ENCODE measurements at places on chromosomes 16 and 17.

- DNase-seq, result no peak
Measured at GRCh38 chr16:12480286-12480685, 323.4 kb downstream of the CPPED1 start.

- no peak for DNase-seq
Measured at GRCh38 chr16:67934306-67935100, 2.1 kb downstream of the PSMB10 start.

GRCh38 chr17:17892009-17892408 lies 55.2 kb upstream of the SREBF1 start:
- no peak for DNase-seq

- DNase-seq, result no peak
Measured at GRCh38 chr16:66886321-66886720, 6.0 kb downstream of the PDP2 start.

DNA sequence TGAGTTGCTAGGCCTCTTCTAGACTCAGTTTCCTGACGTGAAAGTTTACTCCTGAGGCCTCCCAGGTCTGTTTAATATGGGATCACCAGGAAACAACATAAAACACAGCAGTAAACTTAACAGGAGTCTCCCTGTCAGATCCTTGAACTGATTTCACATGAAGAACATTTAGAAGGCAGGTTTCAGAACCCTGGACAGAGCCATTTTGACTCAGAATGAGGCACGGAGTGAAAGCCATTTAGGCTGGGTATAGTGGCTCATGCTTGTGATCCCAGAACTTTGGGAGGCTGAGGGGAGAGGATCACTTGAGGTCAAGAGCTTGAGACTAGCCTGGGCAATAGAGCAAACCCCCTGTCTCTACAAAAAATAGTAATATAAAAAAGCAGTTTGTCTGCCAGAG lies 289.1 kb downstream of the CA10 start:
- no peak for DNase-seq

GRCh38 chr16:30429678-30430427 lies at the start of gene DCTPP1:
Gene DCTPP1 (minus strand): TSS chr16:30430030. CDS start chr16:30429980, 50 bp downstream.
- DNase-seq, result peak; percentile 93

GRCh38 chr16:27526180-27526579 lies 23.5 kb downstream of the GTF3C1 start:
- DNase-seq, result no peak

DNA sequence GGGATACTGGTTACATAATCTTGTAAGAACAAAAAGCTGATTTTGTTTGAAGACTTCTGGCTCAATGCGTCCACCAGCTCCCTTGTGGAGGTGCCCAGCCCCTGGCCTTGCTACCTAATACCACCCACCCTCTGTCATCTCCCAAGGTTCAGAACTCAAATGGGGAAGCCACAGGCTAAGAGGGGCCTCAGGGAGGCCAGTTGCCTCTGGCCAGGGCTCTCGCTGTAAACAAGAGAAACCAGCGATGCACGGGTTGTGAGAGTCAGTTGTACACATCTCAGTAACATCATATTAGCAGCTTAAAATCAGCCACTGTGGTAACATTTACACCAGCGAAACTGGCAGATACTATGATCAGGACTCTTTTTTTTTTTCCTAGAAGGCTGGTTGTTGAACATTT lies 6.0 kb downstream of the TEKT5 start:
- no peak for DNase-seq

DNA sequence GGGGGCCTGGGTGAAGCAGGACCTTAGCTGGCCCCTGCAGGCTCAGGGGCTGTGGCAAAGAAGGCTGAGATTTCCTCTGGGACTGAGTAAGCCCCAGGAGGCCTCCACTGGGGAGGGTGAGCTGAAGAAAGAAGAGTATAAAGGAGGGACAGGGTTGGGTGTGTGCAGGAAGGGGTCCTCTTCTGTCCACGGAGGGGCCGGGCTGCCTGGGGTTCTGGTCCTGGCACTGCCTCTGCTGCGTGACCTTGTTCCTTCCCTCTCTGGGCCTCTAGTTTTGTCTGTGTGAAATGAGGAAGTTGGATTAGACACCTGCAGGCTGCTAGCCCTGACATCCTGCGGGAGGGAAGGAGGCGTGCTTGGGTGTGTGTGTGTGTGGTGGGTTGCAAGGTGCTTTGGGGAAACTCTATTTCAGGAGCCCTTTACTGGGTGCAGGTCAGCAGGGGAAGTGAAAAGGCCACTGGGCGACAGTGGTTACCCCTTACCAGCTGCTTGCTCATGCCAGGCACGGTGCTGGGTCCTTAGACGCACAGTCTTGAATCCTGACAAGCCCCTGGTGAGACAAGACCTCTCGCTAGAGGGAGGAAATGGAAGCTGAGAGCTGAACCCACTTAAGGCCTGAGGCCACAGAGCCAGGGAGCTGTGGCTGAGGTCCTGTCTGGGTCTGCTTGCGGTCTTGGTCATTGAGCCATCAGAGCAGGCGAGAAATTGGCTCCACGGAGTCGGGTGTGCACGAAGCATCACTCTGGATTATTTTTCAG lies 60.7 kb downstream of the OR1D5 start:
- DNase-seq, result no peak

GRCh38 chr16:86122681-86123342 lies 223.8 kb downstream of the IRF8 start:
- DNase-seq, result no peak

GRCh38 chr16:12260647-12261262 lies 284.2 kb downstream of the SNX29 start:
- DNase-seq, result no peak

GRCh38 chr16:63652091-63652490 lies 1469.8 kb downstream of the CDH11 start:
- DNase-seq, result no peak

- DNase-seq, result peak; percentile 61
Measured at GRCh38 chr17:46818316-46818928, at the start of gene WNT3. Gene WNT3 (minus strand): TSS chr17:46818692. CDS start chr17:46818597, 95 bp downstream.

DNA sequence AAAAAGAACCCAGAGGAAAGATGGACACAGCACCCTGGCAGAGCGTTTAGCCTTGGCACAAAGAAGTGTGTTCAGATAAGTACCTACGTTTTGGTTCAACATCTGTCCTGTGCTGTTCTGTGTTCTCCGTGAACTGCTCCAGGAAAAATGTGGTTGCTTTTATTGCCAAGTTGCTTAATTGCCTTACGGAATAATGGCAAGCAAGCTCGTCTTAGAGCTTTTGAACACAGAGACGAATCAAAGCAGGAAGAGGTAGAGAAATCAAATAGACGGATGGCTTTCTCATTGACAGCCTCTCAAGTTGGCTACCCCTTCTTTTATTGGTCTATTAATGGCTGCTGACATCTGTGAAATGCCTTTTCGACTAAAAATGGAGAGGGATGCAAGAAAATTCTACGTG lies 911.1 kb upstream of the EEF2KMT start:
- no peak for DNase-seq

DNA sequence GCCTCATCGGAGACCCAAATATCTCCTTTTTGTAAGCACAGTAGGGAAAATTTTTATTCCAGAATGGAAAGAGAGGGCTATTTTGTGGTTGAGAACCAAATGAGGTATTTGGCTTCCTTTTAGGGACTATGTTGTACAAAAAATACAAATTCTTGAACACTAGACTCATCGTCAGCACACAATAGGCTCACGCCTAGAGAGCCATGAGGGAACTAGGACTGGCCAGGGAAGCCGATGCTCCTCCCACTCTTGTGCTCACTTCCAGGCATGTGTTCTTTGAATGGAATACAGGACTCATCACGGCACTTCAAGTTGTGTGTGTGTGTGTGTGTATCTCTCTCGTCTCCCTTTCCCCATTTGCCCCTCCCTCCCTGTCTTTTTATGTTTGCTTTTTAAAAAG lies 17.8 kb upstream of the BLMH start:
- no peak for DNase-seq

DNA sequence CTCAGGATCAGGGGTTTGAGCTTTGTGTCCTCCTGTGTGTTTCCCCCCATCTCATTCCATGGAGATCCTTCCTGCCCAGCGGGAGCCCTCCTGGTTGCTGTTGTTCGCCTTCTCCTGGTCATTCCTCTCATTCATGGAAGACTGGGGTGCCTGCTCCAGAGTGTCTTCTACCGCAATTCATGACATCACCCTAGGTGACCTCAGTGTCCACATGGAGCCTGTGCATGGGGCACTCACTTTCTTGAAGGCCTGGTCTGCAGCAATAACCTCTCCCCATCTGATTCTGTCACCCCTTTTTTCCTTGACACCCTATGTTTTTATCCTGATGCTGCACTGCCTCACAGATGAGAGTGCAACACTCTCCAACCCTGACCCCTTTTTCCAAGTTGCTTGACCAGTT lies 21.4 kb upstream of the ARHGAP17 start:
- DNase-seq, result no peak

DNA sequence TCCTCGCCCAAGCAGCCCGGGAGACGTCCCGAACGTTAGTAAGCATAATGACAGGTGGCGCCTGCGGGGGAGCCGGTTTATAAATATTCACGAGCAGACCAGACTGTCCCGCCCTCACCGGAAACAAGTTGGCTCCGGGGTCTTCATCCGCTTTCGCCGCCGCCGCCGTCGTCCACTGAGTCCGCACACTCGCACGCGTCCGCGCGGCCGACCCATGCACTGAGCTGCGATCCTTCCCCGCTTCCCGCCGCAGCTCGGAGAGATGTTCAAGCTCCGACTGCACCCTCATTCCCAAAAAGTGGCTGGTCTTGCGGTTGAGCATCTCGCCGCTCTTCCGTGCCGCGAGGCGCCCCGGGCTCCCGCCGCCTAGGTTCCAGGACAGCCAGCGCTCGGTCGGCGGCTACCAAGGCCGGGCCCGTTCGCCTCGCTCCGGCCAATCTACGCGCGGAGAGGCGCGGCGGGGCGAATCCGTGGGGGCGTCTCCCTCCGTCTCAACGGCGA lies 385 bp downstream of the CFAP119 start:
- DNase-seq, result peak; percentile 33

DNA sequence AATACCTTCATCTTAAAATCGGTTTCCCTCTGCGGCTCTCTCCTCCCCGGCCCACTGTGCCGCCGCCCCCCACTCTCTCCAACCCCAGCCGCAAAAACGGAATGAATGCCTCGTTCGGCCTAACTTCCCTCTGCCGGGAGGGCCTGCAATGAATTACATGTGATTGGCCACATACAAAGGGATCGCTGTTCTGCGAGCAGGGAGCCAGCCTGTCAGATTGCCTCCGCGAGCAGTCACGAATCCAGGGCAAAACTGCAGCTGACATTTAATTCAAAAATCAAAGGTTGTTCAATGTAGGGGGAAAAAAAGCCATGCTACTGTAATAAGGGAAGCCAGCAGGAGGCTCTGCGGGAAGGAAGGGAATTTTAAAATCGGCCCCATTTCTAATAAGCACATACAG lies 84.9 kb downstream of the TBC1D16 start:
- DNase-seq, result no peak

GRCh38 chr16:30534368-30535105 lies at the start of gene ZNF747:
Gene ZNF747 (minus strand): TSS chr16:30534858. CDS start chr16:30534679, 179 bp downstream.
- DNase-seq, result peak; percentile 92

DNA sequence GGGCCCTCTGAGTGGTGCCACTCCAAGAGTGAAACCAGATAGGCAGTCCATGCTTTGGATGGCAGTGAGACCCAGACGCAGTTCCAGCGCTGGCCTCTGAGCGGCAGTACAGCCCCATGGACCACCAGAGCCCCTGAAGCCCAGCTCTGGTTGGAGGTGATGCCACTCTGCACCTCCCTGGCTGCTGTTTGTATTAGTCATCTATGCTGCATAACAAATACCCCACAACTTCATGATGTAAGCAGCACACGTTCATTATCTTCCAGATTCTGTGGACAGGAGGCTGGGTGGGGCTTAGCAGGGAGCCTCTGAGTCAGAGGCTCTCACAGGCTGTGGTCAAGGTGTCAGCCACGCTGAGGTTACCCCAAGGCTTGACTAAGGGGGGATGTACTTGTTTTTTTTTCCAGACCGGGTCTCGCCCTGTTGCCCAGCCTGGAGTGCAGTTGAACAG lies 5.1 kb upstream of the NME4 start:
- DNase-seq, result peak; percentile 68

DNA sequence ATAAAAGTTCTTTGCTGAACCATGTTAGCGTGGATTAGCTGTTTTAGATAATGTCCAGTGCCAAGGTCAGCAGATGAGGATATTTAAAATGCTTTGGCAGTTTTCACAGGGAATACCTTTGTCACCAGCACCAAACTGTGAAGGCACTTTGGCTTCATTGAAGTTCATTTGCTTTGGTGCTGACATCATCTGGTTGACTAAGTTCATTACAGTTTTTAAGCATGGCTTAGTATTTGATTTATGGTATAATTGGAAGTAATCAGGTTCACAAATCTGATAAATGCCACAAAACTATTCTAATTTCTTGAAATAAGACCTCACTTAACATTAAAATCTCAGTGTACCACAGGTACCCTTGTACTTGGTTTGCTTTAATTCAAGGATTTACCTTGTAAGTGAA lies 4.3 kb downstream of the GID4 start:
- DNase-seq, result no peak

GRCh38 chr16:17224879-17225281 lies 245.9 kb downstream of the XYLT1 start:
- DNase-seq, result no peak

DNA sequence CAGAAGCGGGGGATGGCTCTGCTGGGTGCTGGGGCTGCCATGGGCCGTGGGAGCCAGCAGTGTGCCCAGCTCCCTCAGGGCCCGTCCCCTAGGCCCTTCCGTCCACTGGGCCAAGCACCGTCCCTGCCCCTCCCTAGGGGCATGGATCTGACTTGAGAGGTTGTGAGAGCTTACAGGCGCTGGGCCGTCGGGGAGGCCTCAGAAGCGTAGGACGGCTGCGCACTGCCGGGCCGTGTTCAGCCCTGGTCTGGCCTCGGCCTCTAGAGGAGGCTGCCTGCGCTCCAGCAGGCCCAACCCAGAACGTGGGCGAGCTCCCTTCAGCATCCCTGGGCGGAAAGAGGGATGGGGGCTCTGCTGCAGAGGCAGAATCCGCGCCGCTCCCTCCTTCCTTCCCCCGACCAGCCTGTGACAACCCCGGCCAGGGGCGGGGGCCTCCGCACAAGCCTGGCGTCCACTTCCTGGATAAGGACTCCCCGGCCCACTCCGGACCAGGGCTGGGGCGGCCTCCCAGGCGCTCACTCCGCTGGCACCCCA lies 685 bp upstream of the MPG start:
- peak; percentile 41 for DNase-seq

- DNase-seq, result no peak
Measured at GRCh38 chr17:33284022-33284421, 9.1 kb downstream of the ASIC2 start.

DNA sequence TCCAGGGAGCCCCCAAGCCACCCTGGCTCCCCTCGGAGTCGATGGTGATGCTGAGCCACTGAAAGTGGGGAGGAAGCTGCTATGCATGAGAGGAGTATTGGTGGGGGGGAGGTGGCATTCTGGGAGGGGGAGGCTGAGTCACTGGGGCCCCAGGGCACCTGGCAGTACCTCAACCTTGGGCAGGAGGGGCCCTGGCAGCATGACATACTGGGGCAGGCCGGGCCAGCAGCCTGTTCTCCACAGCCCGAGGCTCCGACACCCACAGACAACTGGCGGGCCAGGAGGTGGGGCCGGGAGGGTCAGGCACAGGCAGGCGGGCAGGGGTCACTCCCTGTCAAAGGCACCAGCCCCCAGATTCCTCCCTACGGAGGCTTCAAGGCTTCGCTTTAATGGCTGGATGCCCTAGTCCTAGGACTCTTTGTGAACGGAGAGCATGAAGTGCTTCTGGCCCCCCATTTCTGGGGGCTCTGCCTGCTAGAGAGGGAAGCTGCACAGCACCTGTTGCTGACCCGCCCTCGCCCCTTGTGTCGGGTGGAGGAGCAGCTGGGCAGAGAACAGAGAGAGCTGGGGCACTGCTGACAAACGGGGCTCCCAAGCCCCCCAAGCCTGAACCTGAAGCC lies 928 bp downstream of the CASKIN2 start:
- no peak for DNase-seq

GRCh38 chr16:83945587-83945986 lies 7.5 kb upstream of the OSGIN1 start:
- DNase-seq, result no peak
